ENCODE measurements at places on chromosomes 3 and 15.

GRCh38 chr15:64521201-64521600 lies 60.8 kb downstream of the ZNF609 start:
- peak; percentile 17 for DNase-seq

DNA sequence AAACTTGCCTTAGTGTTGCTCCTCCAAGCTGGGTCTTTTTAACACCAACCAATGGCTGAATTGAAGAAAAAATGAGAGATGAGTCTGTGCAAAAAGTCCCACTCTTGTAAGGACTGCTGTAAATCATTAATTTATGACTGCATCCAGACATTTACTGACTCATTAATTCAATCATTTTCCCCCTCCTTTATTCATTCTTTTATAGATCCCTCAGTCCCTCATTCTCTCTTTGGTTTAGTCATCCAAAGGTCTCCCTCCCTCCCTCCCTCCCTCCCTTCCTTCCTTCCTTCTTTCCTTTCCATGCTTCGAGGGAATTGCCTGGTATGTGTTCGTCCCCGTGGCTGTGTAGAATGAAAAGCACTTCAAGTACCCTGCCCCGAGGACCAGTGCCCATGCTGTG lies 35.3 kb upstream of the MRPS22 start:
- DNase-seq, result no peak

- DNase-seq, result no peak
Measured at GRCh38 chr3:133452641-133453319, 52.9 kb downstream of the BFSP2 start.

- no peak for DNase-seq
Measured at GRCh38 chr15:86919581-86919980, 839.9 kb downstream of the AGBL1 start.

GRCh38 chr15:23761386-23761785 lies 74.3 kb upstream of the NDN start:
- no peak for DNase-seq
